ENCODE measurements at places on chromosomes 5 and 9.

DNA sequence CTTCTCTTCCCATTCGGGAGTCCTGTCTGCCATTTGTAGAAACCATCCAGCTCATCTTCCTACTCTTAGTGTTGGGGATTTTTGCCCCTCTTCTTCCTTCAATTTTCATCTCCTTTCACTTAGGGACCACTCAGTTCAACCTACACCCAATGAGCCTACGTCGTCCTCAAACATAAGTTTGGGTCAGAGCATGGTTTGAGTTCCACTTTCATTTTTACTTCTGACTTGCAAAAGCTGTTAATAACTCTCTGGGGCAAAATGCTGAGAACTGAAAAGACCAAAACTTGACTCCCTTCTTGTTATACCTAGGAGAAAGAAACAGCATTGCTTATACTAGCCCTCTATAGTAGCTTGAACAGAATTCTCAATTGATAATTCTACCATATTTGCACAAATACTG, 381.5 kb upstream of the MPDZ start:
- no peak for DNase-seq

DNA sequence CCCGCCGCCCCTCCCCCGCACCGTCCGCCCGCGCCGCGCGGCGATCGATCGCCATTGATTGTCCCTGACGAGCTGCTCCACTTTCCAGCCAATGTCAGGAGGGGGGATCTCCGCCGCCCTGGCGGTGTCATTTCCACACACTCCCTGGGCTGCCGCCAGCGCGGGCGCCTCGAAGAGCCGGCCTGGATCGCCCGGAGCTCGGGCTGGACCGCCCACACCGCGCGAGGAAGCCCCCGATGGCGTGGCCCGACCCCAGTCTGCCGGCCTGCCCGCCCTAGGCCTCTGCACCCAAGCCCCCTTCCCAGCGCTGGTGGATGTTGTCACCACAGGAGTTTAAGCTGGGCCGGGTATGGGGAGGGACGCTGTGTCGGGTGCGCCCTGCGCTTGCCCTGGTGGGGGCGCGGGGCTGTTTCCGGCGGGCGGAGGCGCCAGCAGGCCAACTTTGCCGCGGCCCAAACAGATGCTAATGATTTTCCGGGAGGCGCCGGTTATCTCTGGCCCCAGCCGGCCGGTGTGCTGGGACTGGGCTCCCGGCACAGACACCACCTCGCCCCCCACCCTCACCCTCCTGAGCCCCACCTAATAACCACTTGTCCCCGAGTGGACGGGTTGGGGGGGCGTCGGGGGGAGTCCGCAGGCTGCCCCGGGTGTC, 10.6 kb upstream of the CXXC5 start:
- DNase-seq = peak; percentile 76

- no peak for DNase-seq
Measured at GRCh38 chr5:83000428-83000827, 76.8 kb downstream of the TMEM167A start.

DNA sequence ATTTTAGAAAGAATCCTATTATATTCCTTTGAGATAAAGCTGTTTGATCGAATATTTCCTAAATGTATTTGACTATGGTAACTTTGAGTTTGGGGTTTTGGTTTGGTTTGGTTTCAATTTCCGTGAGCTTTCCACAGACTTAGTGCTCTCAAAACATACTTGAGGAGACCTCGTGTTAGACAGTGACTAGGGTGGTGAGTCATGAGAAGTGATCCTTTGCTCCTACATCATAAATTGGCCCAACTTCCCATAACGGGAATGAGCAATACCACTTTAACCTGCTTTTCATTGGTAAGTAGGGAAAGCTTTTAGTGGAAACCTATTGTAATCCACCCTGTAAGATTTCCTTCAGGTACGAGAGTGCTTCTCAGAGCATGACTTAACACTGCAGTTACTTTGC, 3.8 kb upstream of the RASEF start:
- DNase-seq = no peak

GRCh38 chr5:176625966-176626875, 4.1 kb downstream of the SNCB start:
- DNase-seq = no peak

DNA sequence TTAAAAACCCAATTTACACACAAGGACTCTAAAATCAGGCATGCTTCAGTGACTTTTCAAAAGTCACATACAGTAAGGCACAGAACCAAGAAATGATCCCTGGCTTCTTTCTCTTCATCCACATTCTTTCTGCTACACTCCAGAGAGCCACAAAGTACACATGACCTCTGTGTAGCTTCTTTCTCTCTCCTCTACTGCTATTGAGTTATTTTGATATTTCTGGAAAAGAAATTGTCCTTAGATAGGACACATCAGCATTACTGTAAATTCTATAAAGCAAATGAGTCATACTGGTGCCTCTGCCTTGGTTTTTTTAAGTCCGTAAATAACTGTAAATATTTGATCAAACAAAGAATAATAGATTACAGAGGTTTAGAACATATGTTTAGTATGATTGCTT, 96.3 kb downstream of the KIAA0825 start:
- DNase-seq = no peak

DNA sequence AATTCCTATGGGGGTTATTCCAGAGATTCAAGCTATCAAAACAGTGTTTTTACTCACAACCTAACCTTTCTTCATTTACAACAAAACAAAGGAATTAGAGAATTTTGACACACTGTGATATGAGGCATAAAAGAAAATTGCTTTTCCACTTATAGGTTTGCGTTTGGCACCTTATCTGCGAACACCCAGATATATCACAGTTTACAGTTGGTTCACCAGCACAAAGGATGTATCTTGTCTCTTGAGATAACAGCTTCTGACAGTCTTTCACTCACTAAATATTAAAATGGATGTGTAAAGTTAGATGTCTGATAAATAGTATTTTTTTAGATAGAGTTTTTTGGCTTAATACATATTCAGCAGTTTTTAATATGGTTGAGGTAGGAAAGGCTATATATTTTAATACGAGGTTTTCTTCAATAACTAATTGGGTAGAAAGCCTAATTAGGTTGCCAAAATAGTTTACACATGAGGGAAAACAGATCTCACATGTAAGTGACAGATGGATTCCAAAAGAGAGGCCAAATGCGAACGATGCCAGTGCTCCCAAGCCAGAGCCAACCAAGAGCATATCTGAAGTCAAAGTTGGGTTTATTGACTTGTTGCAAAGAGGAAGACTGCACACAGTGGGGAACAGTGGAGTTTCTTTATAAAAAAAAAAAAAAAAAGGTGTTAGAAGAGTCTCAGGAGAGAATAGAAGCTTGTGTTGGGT, 1495.2 kb downstream of the MAT2B start:
- no peak for DNase-seq

DNA sequence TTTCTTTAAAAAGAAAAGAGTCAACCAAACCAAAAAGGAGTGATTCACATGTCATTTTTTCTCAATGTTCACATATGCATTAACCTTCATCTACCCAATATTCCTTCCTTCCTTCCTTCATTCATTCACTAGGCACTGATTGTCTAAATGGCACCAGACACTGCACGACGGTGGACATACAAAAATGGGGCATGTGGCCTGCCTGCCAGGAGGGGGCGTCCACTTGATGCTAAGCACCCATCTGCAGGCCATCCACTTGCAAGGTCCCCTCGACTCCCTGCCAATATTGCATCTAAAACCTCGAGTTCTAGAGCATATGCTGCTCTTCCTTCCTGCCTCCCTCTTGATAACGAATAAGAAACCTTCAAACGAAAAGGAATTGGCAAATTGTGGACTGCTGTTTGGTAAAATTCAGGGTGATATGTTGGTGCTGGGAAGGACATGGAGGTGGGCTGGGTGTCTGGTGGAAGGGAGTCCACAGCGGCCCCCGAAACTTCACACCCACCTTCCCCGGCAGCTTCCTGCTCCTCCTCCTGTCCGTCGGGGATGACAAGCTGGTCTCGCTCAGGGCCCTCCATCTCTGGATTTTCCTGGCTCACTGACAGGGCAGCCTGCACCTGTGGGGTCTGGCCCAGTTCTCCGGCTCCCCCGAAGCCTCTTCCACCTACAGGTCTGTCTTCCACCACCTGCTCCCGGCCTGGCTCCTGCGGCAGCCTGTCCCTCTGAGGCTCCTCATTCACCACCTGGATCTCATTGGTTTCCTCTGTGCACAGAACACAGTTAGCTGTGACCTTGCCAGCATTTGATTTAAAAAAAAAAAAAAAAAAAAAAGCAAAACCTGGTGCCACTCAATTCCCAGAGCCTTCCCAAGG, 64.3 kb downstream of the GOLM1 start:
- no peak for DNase-seq

GRCh38 chr5:151222790-151223446, 974 bp downstream of the CCDC69 start:
- DNase-seq = peak; percentile 87

- no peak for DNase-seq
Measured at GRCh38 chr5:142904416-142904815, 134.2 kb downstream of the ARHGAP26 start.

DNA sequence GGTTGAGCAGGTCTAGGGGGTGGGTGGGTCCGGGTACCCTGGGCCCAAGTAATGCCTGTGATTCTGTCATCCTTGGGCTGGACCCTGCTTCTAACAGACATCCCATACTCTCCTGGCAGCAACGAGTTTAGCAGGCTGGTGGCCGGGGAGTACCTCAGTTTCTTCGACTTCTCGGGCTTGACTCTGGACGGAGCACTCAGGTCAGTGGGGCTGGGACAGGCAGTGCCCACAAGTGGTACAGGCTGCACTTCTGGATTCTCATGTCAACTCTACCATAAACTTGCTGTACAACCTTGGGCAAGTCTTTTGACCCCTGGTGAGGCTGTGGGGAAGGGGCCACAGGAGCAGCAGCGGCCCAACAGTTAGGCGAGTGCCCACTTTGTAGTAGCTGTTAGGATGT, 21.8 kb downstream of the PSD2 start:
- DNase-seq = no peak

GRCh38 chr5:124021776-124022175, 509.8 kb downstream of the CSNK1G3 start:
- no peak for DNase-seq

DNA sequence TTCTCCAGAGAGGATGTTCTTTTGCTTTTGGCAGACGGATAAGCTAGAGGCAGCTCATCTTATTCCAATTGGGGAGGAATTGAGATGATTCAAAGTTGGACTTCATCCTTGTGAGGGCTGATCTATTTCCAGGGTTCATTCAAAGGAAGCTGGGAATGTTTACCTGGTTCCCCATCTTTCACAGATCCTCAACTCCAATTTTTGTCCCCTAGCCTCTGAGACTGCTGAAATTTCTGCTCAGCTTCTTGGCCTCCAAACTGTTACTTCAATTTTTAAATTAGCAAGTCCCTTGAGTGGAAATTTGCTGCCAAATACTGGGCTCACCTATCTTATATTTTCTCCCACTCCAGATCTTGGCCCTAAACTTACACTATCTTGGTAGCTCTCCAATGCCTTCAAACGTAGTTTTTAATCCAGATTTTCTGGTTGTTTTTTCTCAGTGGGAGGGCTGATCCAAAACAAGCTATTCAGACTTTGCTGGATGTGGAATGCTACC, 93.9 kb upstream of the NEK6 start:
- DNase-seq = no peak

- no peak for DNase-seq
Measured at GRCh38 chr5:25619273-25619672, 974.5 kb upstream of the CDH10 start.

DNA sequence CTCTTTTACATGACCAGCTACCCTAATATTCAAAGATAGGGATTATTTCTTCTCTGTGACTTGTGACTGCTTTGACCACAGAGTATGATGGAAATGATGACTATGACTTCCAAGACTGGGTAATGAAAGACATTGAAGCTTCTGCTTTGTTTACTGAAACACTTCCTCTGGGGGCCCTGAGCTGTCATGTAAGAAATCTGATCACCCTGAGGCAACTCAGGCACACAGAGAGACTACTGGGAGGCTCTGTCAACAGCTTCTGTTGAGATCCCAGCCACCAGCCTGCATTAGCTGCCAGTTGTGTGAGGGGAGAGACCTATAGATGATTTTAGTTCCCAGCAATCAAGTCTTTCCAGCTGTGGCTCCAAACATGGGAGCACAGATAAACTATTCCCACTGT, 76.5 kb downstream of the KCTD16 start:
- DNase-seq = no peak

DNA sequence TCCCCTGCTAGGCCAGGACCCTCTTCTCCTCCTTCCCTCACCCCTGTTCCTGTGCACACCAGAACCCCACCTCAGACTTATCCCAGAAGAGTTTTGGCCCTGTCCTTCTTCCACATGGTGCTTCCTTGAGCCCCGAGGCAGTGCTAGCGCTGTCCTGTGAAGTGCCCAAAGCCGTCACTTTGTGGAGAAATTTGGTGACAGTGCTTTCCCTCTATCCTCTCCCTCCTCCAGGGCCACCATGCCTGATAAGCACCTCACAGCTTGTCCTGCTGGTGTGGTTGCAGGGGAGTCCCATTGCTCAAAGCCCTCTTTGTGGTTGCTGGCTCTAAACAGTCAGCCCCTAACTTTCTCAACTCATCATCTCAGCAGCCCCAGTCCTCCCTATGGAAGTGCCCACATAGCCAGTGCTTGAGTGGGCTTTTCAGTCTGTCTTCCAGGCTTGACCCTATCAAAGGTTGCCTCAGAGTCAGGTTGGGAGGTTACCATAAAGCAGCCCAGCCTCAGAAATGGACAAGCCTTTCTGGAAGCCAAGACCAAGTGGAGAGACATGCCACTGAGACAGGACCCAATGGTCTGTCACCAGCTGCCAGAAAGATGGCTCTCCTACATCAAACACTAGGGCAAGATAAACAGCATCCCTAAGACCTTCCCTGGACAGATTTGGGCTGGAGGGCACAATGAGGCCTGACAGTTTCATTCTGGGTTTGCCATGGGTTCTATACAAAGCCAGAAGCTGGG, 18.0 kb downstream of the IGIP start:
- no peak for DNase-seq

DNA sequence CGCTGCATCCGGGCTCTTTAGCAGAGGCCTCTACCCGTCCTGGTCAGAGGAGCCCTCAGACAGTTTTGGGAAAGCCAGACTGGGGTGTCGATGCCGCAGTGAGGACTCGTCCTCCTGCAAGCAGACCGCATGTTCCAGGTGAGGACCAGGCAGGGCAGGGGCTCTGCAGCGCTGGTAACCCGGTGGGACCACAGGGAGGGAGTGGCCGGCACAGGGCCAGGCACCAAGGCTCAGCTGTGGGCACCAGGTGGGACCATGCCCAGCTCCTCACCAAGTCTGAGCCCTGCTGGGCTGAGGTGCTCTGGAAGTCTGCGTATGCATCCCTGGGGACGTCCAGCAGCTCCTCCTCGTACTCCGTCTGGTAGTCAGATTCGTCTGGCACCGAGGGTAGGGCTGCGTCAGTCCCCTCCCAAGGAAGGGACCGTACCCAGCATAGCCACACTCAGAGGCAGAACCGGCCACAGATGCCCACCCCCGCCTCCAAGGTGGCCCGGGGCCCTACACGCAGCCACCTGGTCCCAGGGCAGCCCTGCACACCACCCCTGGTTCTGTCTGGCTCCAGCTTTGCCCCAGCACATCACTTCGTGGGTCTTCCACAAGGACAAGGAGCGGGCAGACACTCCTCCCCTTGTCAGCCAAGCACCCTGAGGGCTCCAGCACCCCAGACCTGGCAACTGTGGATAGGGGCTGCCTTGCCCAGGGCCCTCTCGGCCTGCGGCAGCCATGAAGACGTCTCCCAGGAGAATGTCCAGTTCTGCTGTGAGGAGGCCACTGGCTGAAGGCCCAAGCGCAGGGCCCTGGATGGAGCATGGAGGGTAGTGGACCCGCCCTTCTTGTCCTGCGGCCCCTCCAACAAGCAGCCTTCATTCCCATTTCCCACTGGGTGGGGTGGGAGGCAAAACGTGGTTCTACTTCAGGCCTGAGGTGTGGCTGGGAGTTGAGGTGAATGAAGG, 1.5 kb upstream of the NSMF start:
- DNase-seq = no peak

GRCh38 chr9:86966852-86967511, 19.7 kb upstream of the GAS1 start:
- no peak for DNase-seq

All from upper lobe of left lung (tissue), 6 donors.